ENCODE measurements at places on chromosomes 12 and 14.

DNA sequence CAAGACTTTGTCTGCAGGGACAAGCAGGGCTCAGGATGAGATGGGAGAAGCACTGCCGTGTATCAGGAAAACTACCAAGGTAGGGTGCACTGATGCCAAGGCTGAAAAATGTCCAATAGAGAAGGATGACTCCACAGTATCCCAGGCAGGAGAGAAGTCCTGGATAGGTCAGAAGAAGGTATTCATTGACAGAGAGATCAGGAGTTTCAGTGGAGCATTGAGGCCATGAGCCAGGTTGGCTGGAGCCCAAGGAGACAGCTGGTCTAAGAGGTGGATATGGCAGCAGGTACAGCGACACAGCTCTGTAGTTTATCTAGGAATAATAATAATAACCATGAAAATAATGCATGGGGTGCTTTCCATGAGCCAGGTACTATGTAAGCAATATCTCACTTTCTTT is 180.9 kb downstream of the EXOC5 start:
- DNase-seq, result no peak

DNA sequence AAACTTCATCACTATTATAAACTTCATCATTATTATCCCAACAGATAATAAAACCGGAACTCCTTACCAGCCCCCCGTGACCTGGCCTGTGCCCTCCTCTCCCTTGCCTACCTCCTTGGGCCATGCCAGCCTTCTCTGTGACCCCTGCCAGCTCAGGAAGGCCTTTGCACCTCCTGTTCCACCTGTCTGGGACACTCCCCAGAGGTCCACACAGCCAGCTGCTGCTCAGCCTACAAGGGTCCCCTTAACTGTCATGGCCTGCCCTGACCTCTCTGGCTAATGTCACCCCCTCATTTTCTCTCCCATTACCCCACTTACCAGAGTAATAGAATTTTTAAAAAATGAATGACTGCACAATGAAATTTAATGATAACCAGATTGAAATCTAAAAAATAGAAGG is 121.0 kb downstream of the NCOR2 start:
- no peak for DNase-seq

DNA sequence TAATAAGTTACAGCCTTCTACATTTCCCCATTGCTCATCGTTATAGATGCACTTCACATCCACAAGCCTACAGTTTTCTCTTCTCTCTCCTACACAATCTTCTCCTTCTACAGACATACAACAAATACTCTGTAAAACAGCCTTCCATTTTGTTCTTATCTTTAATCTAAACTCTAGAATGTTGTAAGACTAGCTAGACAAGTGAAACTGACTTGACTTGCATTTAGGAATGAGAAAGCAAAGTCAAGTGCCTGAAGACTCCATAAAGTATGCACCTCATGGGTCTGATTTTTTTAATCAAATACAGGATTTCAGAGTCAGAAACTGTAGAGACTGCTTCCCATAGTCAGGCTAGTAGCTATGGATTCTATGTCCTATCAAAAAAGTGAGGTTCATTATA is 190.3 kb downstream of the KLHL28 start:
- no peak for DNase-seq

- DNase-seq, result no peak
Observed at GRCh38 chr12:7093892-7094291, 1.6 kb upstream of the C1R start.

DNA sequence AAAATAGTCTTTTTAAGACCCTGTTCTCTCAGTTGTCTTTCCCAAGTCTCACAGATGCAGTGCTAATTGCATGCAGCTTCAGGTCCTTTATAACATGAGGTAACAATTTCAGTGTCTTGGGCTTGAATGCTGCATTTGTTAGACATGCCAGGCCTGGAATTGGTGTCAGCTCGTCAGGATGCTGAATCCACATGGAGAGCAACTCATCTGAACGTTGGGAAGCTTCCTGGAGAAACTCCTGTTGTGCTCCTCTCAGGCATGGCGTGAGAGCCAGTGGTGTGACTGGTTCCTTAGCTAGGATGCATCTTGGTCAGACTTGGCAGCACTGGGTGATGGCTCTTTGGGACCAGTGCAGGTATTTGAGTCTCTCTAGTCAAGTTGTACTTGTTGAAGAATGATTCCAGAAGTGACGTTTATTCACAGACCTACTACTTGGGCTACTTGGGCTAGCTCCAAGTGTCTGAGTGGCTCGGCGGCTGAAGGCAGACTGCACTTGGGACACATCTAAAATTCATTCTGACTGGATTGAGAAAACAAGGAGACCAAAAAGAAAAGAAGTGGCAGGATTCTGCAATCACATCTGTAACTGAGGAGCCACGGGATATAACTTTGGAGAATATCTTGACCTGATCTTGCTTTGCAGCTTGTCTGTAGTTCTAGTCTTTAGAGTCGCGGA is 134.8 kb upstream of the ARHGAP5 start:
- no peak for DNase-seq

- no peak for DNase-seq
Observed at GRCh38 chr12:4938900-4939299, 29.2 kb downstream of the KCNA1 start.

- no peak for DNase-seq
Observed at GRCh38 chr14:38238878-38239277, 17.0 kb downstream of the CLEC14A start.

- no peak for DNase-seq
Observed at GRCh38 chr14:59619061-59619460, 42.4 kb upstream of the CCDC175 start.

GRCh38 chr14:94449930-94450329 is 2.7 kb downstream of the SERPINA11 start:
- no peak for DNase-seq

- DNase-seq, result no peak
Observed at GRCh38 chr14:78245238-78245637, 75.1 kb downstream of the NRXN3 start.

DNA sequence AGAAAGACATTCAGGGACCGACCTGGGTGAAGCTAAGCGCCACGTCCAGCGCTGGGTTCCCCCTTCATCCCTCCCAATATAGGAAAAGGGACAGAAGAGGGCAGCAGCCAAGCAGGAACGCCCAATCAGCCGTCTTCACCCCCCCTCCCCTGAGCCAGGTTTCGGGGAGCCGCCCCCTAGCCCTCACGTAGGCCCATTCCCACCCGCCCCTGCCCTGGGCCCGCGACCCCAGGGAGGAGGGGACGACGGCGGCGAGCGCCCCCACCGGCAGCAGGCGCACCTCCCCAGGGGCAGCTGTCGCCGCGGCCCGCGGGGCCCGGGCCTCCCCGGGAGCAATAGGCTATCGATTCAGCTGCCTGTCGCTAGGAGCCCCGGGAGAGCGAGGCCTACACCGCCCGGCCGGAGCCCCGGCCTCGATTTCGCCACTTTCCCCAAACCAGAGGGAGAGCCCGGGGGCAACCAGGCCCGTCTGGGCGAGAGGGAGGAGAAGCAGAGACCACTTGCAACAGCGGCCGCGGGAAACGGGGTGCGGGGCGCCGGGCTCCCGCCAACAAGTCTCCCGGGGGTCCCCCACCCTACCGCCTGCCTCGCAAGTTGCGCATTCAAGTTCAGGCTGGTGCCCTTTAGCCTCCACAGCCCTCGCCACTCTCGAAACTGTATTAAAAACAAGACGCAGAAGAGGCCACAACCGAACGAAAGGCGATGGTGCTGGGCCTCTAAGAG is 1.3 kb downstream of the DCAF5 start:
- DNase-seq, result no peak

DNA sequence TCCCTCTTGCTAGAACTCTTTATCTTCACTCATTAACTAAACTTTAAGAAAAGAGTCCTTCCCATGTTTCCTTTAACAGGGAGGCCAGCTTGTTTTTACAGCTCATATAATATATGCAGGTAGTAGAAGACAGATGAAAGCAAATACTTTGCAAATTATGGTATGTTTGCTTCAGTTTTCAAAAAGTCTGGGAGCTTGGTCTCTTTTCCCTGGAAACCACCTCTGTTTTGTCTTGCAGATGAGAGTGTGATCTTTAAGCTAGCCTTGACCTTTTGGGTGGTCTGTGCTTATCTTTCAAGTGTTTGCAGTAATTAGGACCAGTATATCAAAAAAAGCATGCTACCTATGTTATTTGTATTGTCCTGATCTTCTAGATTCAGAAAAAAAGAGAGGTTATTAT is 62.7 kb downstream of the ERC1 start:
- DNase-seq, result no peak

GRCh38 chr14:75236901-75237419 is 41.7 kb upstream of the FOS start:
- no peak for DNase-seq

DNA sequence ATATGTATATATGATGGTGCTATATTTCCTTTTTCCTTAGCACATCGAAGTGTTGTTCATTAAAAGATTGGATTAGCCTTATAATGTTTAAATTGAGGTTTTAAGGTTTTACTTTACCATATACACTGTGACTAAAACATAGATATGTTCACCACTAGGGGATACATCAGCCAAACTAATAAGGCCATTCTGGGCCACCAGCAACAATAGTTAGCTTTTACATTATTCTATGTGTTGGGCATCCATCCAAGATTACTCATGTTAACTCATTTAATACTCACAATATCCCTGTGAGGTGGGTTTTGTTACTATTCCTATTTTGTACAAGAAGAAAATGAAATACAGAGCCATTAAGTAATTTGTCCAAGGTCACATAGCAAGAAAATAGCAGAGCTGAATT is 202.6 kb upstream of the AVPR1A start:
- DNase-seq, result peak; percentile 3

- peak; percentile 83 for DNase-seq
Observed at GRCh38 chr12:119692997-119693396, 25.1 kb downstream of the PRKAB1 start.
